ENCODE measurements at places on chromosomes 12 and 14. TPM values are rescaled to one million over a fixed set of nuclear protein-coding genes. Genes with fewer than 3 reads are reported as not detected.

The SMCO2 gene
- 1.6 TPM for total RNA-seq

The FGF23 gene
- 0.14 TPM for total RNA-seq

The TMEM179 gene
- 9.2 TPM for total RNA-seq

The FOXG1 gene
- total RNA-seq = 1.2 TPM

The POTEG gene
- total RNA-seq = not detected

The CPNE6 gene
- total RNA-seq = not detected

The GPR132 gene
- 0.69 TPM for total RNA-seq

The ZFHX2 gene
- 16.4 TPM for total RNA-seq

The AMIGO2 gene
- total RNA-seq = 10.7 TPM

The OR10A7 gene
- not detected for total RNA-seq

The SLC25A21 gene
- 3.1 TPM for total RNA-seq

The TAS2R43 gene
- 1.2 TPM for total RNA-seq

The DDN gene
- 0.40 TPM for total RNA-seq

The SERPINA10 gene
- total RNA-seq = 2.6 TPM

The ADGRD1 gene
- total RNA-seq = 6.6 TPM

The RAPGEF3 gene
- total RNA-seq = 1.2 TPM

The OR6C2 gene
- not detected for total RNA-seq

The DYRK2 gene
- 48.1 TPM for total RNA-seq

The EMP1 gene
- 0.31 TPM for total RNA-seq

The RNF212B gene
- total RNA-seq = not detected

The FAM186B gene
- total RNA-seq = 0.24 TPM

The B3GNT4 gene
- total RNA-seq = 0.91 TPM

The KRT82 gene
- total RNA-seq = not detected

The APOF gene
- not detected for total RNA-seq

The UNG gene
- 81.5 TPM for total RNA-seq

The OR10P1 gene
- not detected for total RNA-seq

The MUCL1 gene
- total RNA-seq = not detected

The TMEM253 gene
- 1.4 TPM for total RNA-seq

The KRT72 gene
- not detected for total RNA-seq

The SLC2A3 gene
- 21.7 TPM for total RNA-seq

The NXPH4 gene
- 2.0 TPM for total RNA-seq

The MFAP5 gene
- not detected for total RNA-seq

The GSC gene
- total RNA-seq = not detected

The LBHD2 gene
- total RNA-seq = not detected

The POLE gene
- 121 TPM for total RNA-seq
